ENCODE measurements at places on chromosomes 6 and 20.

DNA sequence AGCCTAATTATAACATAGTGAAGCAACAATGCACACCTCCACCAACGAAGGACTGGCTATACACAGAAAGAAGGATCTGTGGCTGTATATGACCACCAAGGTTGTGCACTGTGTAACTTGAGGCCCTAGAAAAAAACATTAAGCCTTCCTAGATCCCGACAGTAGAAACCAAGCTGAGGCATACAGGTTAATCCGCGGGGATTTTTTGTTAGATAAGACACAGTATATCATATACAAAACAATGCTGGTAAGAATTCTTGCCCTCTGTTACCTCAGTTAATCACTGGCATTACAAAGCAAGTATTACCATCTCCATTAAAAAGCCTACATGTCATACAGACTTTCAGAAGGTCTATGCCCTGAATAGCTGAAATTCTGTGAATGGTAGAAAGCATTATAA is 228.8 kb downstream of the TBC1D32 start:
- DNase-seq, result no peak

DNA sequence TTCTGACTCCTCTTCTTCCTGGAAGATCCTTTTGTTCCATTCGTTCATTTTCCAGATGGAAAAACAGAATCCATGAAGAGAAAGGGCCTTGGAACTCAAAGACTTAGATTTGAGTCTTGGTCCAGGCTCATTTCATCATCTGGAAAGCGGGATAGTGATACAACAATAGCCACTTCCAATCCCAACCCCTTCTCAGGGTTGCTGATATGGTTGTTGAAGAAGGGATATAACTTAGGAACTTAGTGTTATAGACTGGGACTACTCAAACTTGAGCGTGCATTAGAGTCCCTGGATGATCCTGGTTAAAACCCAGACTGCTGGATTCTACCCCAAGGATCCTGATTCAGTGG is 1.3 kb downstream of the GDAP1L1 start:
- DNase-seq, result no peak

GRCh38 chr20:48668451-48668946 is 159.3 kb downstream of the PREX1 start:
- peak; percentile 90 for DNase-seq

- no peak for DNase-seq
Measured at GRCh38 chr6:53984163-53984562, 127.1 kb upstream of the MLIP start.

DNA sequence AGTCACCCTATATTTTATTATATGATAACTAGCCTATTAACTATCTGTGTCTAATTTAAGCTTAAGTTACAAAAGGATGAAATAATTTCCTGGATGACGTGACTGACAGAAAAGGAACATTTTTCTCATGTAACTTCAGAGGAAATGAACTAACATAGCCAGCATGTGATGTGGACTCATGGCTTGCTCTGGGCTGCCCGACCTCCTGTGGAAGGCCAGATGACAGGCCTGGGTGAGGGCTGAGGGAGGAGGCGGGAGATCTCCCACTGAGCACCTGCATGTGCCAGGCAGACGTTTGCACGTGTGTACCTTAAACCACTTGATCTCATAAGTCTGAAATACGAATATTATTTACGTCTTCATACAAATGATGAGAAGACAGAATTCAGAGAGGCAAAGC is 321.1 kb downstream of the SYNE1 start:
- DNase-seq, result no peak

GRCh38 chr6:84273048-84273809 is 45.8 kb upstream of the CEP162 start:
- DNase-seq, result no peak

GRCh38 chr6:8335381-8335780 is 100.0 kb downstream of the SLC35B3 start:
- no peak for DNase-seq

DNA sequence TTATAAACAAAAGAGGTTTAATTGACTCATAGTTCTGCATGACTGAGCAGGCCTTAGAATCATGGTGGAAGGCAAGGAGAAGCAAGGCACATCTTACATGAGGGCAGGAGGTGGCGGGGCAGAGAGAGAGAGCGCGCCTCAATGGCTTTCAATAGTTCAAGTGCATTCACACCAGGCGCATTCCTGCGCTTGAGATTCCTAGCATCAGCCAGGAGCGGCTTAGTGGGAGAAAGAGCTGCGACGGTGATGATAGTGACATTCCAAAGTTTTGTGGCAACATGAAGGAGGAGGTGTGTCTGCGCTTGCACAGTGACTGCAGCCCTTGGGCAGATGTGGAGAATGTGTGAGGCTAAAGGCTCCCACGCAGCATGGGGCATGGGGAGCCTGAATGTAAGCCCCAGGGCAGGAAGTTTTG is 25.0 kb upstream of the EMILIN3 start:
- no peak for DNase-seq

DNA sequence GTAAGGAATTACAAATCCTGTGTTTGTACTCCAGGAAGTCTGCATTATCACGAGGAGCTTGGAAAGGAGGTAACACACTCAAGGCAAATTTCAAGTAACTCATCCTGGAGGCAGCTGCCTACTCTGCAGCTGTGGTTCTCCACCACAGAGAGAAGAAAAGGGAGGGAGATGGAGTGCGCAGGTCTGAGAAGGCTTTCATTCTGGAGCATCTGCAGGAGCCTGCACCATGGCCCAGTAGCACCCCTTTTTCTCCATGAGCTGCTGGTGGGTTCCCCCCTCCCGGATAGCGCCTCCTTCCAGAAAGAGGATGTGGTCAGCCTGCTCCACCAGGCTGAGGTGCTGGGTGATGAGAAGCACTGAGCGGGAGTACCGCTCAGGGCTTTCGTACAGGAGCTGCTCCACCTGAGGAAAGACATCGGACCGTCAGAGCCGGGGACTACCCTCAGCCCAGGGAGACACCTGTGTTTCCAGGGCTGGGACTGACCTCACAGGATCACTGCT is 1.6 kb upstream of the PSMB8 start:
- DNase-seq, result peak; percentile 52

- DNase-seq, result no peak
Measured at GRCh38 chr6:30875244-30876038, 8.9 kb upstream of the DDR1 start.

DNA sequence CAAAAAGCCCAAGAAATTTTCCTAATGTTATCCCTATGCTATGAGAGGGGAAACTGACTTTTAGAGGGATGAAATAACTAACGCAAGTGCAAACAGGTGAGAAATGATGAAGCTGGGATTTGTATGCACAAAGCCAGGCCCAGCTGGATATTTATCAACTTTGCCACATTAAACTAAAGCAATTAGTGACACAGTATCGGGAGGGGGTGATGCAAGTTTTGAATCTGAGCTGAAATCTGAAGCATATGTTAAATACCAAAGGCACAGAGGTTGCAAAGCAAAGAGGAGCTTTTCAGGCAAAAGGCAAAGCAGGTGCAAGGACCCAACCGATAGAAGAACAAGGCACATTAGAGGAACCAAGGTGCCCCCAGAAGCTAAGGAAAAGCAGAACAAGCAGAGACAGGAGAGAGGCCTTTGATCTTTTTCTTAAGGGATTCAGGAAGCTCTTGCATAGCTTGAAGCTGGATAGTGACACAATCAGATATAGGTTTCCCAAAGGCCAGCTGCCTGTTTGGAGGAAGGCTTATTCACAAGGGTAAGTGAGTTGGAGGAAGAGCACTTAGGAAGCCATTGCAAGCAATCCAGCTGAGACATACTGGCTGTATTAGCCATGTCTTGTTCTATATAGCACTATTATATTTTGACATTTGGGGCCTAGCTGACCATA is 207.5 kb downstream of the HIVEP2 start:
- no peak for DNase-seq

DNA sequence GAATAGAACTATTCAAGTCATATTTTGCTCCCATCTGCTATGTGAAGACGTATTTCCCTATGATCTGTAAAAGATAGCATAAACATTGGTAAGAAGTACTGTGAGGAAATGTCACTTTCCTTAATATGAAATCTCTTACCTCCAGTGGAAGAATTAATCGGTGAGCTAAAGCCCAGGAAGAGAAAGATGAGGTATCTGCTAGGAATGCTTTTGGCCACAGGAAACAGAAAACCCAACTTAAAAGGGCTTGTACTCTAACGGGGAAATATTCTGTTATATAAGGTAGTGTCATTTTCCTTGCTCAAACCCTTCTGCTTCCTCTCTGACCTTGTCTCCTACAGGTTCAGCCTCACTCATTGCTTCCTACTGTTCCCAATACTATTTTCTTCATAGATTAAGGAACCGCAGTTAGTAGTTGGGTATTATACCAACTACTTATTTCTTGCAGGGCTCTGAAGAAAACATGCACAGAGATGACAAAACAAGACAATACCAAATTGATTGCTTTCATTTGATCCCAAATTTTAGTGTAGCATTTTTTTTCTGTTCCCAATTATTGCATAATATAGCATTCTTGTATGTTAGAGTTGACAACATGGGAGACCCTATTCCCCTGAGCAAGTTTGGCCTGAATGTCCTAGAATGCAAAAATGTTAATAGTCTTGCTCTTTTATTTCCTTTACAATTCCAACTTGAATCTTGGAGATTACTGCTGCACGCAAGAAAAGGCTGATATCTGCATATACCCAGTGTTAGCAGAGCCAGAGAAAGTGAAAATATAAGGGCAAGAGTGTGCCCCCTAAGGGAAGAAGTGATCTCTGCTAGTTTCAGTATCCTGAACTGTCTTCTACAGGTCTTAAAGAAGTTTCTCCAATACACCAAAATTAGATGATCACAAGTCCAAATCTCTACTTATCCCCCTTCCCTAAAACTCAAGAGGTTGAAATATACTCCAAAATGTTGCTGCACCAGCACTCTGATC is 65.3 kb downstream of the AFG1L start:
- peak; percentile 3 for DNase-seq

DNA sequence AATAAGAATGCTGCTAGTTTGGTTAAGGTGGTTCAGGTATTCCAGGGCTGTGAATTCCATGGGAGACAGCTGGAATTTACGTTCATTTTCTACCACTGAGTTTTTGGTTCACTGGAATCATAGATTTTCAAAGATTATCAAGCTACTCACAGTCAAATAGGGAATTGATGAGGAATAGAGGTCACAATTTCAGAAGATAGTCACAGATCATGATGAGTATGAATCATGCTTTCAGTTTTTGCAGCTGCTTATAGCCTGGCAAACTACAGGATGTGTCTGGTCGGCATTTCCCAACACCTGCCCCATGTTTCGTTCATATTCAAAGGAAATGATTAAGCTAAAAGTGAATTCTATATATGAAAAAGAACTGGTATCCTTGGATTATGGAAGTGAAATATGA is 58.7 kb downstream of the BCKDHB start:
- peak; percentile 61 for DNase-seq

DNA sequence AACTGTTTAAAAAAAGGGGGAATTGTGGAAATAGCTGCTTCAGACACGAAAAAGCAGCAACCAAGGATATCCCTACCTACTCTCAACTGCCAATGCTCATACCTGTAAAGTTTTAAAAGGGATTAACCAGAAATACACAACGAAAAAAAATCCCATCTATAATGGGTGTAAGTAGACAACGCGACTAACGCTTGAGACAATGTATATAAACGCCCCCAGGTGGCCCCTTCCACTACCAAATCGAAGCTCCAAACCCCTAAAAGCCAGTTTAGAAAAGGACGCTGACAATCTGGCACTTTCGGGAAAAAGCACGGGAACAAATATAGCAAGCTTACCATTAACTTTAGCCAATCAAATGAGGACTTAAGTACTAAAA is 94.5 kb upstream of the BTN3A2 start:
- peak; percentile 62 for DNase-seq

DNA sequence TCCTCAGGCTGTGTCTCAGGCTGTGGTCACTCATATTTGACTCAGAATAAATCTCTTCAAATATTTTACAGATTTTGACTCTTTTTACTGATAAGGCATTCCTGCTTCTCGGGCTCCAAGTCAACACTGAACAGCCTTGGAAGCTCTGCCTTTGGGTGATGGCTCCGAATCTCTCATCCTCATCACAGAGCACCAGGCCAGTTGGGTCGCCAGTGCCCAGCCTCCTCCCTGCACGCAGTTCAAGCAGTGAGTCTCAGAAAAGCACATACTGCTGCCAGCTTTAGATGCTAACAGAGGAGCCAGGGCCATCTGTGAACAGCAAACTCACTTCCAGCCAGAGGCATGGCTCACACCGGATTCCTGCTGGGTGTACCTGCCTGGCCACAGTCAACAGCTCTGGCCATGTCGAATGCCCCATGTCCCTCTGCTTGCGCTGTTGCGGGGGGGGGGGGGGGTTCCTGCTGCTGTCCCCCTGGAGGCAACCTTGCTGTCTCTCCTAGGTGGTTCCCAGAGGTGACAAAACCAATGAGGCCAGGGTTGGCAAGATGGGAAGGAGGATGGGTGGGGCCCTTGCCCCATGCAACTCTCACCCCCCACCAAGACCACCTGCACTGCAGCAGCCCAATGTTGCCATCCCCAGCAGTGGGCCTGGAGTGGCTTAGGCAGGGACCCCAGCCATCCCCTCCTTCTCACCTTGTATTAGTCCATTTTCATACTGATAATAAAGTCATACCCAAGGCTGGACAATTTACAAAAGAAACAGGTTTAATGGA is 248.8 kb downstream of the ERMARD start:
- no peak for DNase-seq

DNA sequence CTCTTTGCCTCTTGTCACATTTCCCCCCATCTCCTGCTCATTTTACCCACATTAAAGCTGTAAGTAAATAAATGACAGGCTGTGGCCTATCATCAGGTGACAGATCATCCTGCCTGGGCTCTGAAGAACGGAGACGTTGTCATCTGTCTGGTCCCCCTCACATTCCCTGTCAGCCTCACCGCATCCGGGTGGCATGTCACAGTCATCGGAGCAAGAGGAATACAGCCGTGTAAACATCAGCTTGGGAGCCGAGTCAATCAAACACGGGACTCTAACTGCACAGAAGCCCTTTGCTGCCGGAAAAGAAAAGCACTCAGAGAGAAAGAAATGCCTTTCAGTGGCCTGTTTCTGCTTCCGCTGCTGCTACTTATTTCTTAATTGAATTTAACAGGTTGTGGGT is 371.9 kb upstream of the ID4 start:
- DNase-seq, result no peak

DNA sequence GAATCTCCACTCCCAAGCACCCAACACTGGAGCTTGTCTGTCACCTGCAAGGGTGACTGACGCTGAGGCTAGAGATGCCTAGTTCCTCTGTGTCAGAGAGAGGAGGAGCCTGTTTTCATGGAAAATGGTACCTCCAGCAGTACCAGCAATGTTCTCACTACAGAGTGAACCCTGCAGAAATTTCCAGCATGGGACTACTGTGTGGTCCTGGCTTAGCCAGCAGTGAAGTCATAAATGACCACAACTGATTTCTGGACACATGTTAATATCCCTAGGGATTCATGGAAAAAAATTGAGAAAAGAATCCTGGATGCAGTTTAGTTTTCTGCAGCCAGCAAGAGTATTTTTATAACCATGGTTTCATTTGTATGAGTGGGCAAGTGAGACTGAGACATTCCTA is 468.1 kb downstream of the CD83 start:
- no peak for DNase-seq

DNA sequence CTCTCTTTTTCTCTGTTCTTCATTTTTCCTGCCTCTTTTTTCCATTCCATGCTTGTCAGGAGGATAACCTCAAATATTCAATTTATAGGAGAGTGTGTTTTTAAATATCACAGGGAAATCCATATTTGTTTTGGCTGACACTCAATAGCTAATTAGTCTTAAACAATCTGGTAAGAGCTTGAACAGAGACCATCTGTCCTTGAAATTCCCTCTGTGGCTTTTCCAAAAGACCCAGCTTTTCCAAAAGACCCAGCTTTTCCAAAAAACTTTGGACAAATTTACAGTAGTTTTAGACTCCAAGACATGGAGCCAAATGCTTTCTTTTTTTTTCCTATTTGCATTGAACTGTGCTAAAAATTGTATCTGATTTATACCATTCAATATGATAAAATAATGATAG is 127.4 kb upstream of the FAM83B start:
- DNase-seq, result no peak
